ENCODE measurements at places on chromosomes 13 and 19.

- no peak for DNase-seq
Observed at GRCh38 chr19:52659013-52659412, 20.9 kb upstream of the ZNF83 start.

DNA sequence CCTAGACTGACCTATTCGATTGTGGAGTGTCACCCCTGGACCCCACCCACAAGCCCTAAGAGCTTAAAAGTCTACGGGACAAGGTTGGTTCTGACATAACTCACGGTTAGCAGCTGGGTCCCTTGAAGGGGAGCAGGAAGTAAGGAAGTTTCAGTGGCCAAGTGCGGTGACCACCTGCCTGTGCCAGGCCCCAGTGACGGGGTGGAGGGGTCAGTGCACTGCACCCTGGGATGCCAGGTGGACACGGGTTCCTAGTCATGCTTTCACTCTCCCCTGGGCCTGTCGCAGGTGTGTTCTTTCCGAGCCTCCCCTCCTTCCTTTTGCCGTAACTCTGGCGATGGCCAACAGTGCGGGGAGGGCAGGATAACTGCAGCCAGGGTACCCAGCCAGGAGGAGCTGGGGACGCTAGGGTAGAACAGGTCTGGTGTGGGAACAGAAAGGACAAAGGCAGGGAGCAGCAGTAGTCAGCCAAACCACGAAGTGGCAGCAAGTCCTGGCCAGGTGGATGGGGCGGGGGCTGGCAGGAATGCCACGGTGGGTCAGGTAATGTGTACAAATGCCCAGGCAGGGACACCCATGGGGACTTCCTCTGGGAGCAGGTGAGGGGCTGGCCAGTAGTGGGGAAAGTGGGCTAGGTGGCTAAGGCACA lies 58.3 kb downstream of the RGCC start:
- DNase-seq: no peak

DNA sequence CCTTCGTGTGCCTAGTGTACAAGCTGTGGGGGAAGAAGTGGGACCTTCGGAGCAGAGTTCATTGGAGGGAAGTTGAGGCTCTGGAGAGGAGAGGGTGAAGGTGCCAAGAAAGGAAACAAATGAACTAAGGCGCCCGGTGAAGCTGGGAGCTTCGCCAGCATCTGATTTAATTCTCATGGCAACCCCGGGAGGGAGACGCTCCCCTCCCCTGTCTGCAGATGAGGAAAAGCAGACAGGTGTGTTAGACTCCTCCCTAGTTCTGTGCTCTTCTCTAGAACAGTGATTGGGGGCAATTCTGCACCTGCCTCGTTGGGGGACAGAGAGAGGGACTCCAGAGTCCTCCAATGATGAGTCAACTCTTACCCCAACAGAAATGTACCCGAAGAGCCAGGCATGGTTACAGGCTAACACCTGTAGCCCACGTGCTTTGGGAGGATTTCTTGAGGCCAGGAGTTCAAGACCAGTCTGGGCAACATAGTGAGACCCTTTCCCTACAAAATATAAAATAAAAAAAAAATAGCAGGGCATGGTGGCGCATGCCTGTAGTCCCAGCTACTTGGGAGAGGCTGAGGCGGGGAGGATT lies 4.2 kb downstream of the SSC5D start:
- DNase-seq: no peak

- DNase-seq: no peak
Observed at GRCh38 chr13:30569901-30570576, 47.7 kb upstream of the USPL1 start.

DNA sequence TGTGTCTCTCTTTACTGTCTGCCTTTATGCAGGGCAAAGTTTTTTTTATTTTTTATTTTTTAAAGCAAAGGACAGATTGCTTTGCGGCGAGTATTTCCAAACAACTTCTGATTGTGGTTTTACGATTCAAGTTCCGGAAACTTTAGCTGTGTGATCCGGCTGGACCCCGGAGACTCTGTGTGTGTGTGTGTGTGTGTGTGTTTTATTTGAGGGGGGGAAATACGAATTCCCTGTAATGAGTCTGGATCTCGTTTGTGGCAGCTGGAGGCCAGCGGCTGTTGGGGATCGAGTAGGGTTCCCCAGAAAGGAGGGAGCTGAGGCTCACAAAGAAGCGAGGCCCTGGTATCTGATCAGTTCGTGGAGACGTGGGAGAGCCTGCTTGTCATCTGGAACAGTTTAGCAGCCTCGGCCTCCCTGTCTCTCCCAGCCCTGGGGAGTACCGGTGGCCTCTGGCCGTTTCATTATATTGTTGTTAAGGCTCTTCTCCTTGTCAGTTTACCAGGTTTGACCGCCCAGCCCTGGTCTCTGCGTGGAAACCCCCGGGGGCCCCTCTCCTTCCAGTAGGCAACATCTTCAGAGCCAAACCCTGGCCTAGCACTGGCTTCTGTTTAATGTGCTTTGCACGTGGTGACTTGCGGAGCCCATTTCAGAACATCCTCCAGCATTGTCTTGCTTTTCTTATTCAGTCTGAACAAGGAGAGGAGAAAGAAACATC lies 1.3 kb downstream of the FARP1 start:
- DNase-seq: peak; percentile 26

DNA sequence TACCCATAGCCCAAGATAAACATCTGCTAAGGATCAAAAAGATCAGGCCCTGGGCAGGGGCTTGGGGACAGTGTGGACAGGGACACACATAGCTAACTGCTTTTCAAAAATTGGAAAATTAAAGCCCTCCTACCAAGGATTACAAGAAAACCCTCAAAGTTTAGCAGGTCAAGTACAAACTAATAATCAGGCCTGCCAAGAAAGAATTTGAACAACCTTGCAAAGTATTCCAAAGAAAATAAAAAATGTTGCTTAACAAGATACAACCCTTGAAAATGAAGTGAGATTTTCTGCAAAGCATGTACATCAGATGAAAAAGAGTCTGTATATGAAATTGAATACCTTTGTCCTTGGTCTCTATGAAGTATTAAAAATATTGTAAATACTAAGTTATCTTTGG lies 67.3 kb downstream of the KLF12 start:
- DNase-seq: no peak
